ENCODE measurements at places on chromosomes 2 and 18. TPM values are rescaled to one million over a fixed set of nuclear protein-coding genes. Genes with fewer than 3 reads are reported as not detected.

GRCh38 chr2:172949522-172949921 is 126.1 kb upstream of the MAP3K20 start:
- no peak overlapping the region for H3K4me3 ChIP-seq
- H3K36me3 ChIP-seq, result no peaks in the 10 kb centered on the region
- no peak for DNase-seq
- peaks cover 11% of the 10 kb centered on the region for H3K4me1 ChIP-seq

Gene ALKAL2
- total RNA-seq, result not detected

DNA sequence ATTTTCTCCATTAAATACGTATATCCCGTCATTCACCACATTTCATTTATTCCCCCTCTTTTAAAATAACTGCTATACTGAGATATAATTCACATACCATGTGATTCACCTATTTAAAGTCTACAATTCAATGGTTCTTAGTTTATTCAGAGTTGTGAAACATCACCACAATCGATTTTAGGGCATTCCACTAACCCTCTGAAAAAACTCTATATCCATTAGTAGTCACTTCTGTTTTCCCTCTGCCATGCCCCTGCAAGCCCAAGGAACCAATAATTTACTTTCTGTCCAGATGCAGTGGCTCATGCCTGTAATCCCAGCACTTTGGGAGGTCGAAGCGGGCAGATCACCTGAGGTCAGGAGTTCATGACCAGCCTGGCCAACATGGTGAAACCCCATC is 95.5 kb upstream of the FZD5 start:
- no peak overlapping the region for H3K4me3 ChIP-seq
- H3K36me3 ChIP-seq, result no peaks in the 10 kb centered on the region
- no peaks in the 10 kb centered on the region for H3K27me3 ChIP-seq
- no peak overlapping the region for H3K27ac ChIP-seq
- peaks cover 3% of the 10 kb centered on the region for H3K4me1 ChIP-seq
- no peak for DNase-seq

GRCh38 chr2:124027182-124027581 is 2.1 kb downstream of the CNTNAP5 start:
- DNase-seq, result peak; percentile 14
- peaks cover 2% of the 10 kb centered on the region for H3K36me3 ChIP-seq
- H3K27me3 ChIP-seq, result peaks cover 37% of the 10 kb centered on the region
- H3K27ac ChIP-seq, result no peak overlapping the region
- H3K4me3 ChIP-seq, result no peak overlapping the region
- no peaks in the 10 kb centered on the region for H3K4me1 ChIP-seq

DNA sequence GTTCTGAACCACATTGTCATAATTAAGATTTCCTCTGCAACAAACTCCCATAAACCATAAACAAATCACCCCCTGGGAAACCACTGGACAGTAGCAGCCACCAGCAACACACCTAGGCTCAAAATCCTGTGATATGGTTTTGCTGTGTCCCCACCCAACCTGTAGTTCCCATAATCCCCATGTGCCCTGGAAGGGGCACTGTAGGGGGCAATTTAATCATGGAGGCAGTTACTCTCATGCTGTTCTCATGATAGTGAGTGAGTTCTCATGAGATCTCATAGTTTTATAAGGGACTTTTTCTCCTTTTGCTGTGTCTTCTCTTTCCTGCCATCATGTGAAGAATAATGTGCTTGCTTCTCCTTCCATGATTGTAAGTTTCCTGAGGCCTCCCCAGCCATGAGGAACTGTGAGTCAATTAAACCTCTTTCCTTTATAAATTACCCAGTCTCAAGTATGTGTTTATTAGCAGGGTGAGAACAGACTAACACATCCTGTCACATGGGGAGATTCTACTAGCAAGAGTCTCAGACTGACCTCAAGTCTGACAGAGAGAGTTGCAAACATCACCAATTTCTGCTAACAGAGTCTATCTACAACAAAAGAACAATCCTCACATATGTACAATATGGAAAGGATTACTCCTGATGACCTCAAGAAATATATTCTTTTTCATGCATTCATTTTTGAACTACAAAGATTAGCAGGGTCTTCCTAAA is 182.6 kb downstream of the GRB14 start:
- no peaks in the 10 kb centered on the region for H3K4me1 ChIP-seq
- H3K36me3 ChIP-seq, result no peaks in the 10 kb centered on the region
- H3K4me3 ChIP-seq, result no peak overlapping the region
- DNase-seq, result no peak
- no peaks in the 10 kb centered on the region for H3K27me3 ChIP-seq
- no peak overlapping the region for H3K27ac ChIP-seq

GRCh38 chr2:22037274-22037673 is 913.5 kb downstream of the TDRD15 start:
- no peak overlapping the region for H3K27ac ChIP-seq
- no peak overlapping the region for H3K4me3 ChIP-seq
- no peaks in the 10 kb centered on the region for H3K36me3 ChIP-seq
- H3K4me1 ChIP-seq, result no peaks in the 10 kb centered on the region
- no peaks in the 10 kb centered on the region for H3K27me3 ChIP-seq
